ENCODE measurements at places on chromosomes 5 and 9.

DNA sequence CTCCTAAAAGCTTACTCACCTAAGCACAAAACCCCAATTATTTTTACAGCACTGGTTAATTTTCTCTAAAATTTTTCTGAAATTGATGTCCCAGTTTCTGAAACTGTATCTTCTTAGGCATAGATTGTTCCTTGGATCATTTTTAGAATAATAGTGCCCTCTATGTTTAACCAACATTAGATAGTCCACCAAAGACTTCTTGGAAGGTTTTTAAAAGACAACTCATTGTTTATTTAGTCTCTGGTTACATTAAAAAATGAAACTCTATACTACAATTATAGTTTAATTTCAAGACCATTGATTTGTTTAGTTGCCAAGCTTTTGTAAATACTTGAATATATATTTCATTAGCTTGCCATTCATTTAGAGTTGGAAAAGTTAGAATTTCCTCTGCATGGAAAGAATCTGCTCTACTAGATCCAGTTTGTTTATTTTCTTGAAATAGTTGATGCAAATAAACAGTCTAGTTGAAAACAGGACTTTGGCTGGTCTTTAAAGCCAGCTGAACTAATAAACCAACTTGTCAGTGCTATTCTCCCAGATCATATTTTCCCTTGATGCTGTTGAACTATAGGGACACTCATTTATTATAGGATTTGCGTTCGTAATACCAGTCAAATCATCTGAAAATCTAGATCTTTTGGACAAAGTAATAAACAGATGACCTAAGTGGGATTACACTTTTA lies 990.5 kb downstream of the TLE1 start:
- no peak for DNase-seq

GRCh38 chr9:126612813-126613641 lies 701 bp upstream of the LMX1B start:
- no peak for DNase-seq

DNA sequence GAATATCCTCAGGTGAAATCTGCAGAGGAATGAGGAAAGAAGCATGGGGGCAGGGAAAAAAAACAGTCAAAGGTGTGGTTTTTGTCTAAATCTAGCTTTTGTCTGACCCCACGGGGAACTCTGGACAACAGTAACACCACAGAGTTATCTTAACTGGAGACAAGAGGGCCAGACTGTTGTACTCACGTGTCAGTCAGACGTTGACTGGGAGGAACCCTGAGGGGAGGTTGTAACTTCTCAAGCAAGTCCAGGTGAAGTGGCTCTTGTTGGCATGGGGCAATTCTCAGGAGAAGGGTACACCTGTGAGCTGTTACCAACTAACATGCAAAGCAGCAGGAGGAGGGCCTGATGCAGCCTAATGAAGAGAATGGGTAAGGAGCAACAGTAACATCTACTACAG lies 44.1 kb upstream of the SHISAL2B start:
- DNase-seq = no peak

DNA sequence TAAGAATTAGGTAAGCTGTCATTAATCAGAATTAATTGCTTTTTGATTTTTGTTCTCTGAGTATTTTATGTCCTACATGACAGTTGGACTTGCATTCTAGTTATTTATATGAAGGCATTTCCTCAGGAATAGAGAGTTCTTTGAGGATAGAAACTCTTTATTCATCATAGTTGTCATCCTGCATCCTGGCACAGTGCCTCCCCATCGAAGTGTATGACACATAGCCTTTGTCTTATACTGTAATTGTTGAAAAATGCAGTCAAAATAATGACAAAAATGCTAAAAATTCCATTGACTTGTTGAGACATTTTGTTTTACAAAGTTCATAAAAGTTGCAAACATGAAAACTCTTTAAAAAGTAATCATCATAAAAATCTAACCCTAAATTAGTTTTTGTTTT lies 36.5 kb downstream of the CFAP95 start:
- no peak for DNase-seq

GRCh38 chr9:107948601-107949000 lies 459.0 kb upstream of the KLF4 start:
- no peak for DNase-seq

DNA sequence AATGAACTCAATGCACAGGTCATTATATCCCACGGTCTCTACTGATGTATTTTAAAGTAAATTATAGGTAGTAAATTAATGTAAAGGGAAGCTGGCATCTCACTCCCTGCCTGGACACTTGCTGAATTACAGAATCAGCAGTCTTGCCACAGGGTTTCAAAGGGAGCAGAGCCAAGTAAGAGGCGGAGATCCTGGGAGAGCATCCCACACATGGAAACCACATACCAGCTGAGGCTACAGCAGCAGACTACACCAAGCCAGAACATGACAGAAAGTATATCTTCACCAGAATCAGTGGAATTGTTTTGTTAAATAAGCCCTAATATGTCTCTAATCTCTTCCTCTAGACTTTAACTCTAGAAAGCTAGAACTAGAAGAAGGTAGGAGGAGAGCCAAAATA lies 1689.2 kb upstream of the WWC1 start:
- no peak for DNase-seq

- no peak for DNase-seq
Observed at GRCh38 chr9:27340961-27341511, 44.1 kb upstream of the EQTN start.

GRCh38 chr9:135960411-135961276 lies 529 bp downstream of the UBAC1 start:
- DNase-seq = no peak

DNA sequence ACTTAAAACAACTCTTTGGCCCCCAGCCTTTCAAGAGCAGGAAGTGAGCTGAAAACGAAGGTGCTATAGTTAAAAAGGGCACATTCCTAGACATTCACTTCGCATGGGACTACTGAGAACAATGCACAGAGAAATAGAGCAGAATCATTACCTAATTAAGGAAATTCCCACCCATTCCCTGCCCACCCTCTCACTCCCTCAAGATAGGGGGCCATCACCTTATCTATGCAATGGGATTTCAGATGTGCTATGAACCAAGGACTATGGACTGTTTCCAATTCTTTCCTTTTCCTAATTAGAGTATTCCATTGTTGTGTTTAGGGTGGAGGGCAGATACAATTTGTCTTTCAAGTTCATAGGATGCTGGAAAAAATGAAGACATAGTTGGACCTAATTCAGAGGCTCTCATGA lies 476.8 kb downstream of the CETN3 start:
- DNase-seq = no peak

DNA sequence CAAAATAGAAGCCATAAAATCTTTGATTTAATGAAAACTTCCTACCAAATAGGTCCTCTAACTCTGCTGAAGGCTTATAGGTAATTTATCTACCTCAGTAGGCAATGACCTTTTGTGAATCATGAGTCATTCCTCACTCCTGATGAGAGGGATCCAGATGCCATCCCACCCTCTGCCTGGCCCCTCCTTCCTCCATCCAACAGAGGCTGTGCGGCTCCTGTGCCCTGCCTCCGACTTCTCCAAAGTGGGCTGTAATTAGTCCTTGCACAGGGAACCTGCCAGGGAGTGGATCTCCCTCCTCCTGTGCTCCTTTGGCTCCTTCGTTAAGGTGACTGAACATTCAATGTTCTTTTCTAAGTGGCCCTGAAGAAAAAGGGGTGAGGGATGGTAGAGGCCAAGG lies 213.9 kb upstream of the TBCA start:
- DNase-seq = no peak

DNA sequence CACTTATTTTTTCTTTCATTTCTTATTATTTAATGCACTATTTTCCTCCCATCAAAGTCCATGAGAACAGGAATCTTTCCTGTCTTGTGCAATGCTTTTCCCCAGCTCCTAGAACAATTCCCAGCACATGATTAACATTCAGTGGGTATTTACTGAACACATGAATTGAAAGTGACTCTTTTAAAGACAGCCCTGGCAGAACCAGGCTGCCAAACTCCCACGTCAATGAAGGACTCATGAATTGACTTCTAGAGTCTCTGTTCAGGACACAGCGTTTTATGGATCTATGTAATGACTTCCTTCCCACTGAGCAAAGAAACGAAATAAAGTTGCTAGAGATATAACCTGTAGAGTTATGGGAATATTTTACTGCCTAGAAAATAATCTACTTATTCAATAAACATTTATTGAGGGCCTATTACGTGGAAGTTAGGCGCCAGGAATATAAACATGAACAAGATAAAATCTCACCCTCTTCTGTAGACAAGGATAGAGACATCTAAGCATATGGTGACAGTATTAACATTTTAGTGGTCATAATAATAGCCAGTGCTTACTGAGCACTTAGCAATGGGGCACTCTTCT lies 485.9 kb upstream of the KLF4 start:
- DNase-seq = no peak

GRCh38 chr9:33884856-33885701 lies 68.1 kb downstream of the UBE2R2 start:
- peak; percentile 36 for DNase-seq

GRCh38 chr5:141597394-141597793 lies 21.4 kb downstream of the DIAPH1 start:
- DNase-seq = no peak

- DNase-seq = no peak
Observed at GRCh38 chr5:94250985-94251384, 367.4 kb downstream of the KIAA0825 start.

DNA sequence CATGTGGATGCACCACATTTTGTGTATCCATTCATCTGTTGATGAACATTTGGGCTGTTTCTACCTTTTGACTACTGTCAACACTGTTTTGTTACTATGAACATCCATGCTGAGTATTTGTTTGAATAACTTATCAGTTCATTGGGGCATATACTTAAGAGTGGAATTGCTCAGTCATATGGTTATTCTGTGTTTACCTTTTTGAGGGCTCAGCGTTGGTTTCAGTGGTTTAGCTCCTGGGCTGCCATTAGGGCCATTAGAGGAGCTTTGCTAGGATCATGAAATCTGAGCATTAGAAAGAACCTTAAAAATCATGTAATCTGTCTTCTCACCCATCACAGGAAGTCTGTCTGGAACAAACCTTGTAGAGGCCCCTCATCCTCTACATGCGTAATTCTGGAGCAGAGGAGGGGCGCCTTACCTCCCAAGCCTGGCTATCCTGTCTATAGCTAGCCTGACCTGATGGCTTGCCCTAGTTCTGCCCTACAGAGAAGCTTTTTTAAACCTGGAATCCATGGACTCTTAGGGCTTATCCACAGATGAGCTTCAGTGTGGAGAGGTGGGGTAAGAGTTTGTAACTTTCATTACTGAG lies 92.9 kb downstream of the PDZD2 start:
- no peak for DNase-seq

- peak; percentile 23 for DNase-seq
Observed at GRCh38 chr9:35258660-35259474, 97.1 kb downstream of the UNC13B start.

GRCh38 chr9:80062567-80062966 lies 490.8 kb downstream of the TLE4 start:
- no peak for DNase-seq

DNA sequence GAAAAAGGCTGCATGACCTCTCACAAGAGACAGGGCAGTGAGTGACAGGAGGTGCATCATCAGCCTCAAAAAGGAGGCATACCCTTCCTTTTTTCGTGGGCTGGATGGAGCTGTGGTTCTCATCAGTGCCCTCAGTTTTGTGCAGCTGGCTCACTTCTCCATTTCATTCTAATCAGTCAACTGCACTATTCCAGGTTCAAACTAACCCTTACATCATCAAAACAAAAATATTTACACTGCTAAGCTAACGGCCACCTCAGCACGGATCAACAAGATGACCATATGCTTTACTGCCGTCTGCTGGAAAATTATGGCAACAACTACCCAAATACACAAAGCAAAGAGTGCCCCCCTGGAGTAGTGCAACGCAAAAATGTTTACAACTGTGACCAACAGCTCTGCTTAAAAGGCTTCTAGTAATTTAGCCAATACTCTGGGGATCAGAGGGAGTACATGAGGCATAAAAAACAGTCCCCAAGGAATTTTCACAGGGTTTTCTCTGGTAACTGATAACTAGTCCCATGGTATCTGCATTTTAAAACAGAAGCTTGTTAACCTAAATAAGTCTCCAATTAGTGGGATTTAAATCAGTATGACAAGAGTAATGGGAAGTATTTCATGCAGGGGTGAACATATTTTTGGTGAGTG lies 10.8 kb downstream of the KCNV2 start:
- DNase-seq = peak; percentile 70

DNA sequence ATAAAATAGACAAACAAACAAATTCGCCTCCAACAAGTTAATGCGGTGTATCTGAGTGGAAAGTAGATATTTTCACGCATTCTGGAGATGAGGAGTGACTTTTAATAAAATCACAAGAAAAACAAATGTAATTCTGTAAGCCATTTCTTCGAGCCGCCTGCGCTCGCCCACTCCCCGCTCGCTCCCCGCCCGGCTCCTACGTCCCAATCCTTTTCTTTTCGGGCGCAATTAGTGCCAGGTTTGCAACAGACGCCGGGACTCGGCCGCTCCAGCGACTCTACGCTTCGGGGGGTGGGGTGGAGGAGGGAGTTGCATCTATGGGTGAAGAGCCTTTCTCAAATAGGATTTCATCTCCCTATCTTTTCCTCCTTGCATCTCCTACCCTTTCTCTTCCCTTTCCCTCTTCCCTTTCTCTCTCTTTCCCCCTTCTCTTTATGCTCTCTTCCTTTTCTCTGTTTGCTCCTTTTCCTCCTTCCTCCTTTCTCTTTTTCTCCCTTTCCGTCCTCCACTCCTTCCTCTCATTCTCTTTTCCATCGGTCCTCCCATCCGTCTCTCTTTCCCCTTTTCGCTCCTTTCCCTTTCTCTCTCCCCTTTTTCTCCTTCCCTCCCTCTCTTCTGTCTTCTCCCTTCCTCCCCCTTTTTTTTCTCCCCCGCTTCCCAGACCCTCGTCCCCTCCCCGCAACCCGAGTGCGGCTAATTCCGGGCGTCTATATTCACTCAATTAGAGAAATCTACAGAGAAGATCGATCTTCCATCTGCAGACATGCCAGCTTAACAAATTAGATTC lies 6.1 kb upstream of the OTP start:
- no peak for DNase-seq

DNA sequence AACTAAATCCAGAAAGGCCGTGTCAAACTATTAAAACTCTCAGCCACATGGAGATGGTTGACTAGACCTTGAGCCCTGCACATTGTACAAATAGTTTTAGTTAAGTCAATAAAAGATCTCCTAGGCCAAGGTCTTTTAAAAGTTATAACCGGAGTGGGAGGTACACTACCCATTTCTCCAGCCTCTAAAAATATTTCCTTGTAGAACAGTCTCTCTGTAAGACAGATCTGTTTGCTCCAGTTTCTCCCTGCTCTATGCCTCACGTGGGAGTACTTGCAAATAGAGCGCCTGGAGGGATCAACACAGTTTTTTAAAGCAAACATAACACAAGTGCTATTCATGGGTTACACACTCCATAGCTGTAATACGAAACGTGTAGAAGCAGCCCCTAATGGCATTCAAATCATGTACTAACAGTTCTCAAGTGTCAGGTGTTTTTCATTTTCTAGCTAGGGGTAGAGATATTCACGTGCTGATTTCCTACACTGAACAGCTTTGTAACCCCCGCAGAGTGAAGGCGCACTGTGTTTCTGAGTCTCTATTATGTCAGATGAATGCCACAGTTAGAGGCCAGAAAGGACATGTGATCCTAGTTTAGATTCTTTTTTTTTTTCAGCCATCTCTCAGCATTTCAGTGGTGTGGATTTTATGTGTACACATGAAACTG lies 703.4 kb upstream of the GRAMD2B start:
- no peak for DNase-seq

GRCh38 chr9:88219601-88220000 lies 81.3 kb upstream of the SPATA31C2 start:
- no peak for DNase-seq
